Choroid plexus epithelial cell (primary cell): ENCODE measurements at places on chromosomes 6 and 20.

DNA sequence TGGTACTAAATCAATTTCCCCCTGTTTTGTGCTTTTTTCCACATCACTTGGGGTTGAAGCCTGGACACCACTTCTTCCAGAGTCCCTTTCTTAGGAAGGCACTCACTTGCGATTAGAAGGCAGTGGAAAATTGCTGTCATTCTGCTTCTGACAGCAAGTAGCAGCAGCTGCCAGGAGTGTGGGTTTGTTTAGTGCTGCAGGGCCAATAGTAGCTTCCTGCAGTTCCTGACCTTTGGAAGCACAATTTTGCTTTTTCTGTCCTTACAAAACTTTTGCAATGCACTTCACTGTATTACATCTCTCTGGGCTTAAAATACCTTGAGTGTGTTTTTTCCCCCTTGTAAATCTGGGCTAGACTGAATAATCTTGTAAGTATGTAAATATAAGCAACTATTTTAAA lies 12.5 kb upstream of the HLA-DRA start:
- DNase-seq, result peak; percentile 2

DNA sequence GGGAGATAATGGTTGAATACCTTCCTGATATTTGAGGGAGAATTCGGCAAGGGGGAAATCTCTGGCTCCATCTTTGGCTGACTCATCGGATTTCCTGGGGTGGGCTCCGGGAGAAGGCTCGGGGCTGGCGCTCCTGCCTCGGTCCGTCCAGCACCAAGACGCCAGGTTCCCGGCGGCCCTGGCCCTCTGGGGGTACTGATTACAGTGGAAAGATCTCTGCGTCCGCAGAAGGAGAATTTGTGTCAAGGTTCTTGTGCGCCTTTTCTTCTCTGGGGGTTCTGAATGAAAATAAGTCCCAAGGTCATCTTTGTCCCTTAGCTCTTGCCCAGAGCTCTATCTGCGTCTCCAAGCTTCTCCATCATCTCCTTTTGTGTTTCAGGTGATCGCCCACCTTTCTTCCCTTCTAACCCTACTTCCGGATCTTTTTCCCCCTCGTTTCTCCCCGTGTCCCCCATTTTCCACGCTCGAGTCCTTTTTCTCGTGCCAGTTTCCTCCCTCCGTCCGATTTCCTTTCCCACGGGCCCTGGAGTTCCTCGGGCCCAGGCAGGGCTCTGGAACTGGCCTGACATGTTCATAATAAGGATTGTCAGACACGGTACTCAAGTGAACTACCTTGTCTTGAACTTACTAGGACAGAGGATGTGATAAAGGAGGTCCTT lies 11.6 kb downstream of the NRN1 start:
- DNase-seq, result no peak

GRCh38 chr6:8277769-8278168 lies 157.6 kb downstream of the SLC35B3 start:
- DNase-seq, result no peak

- peak; percentile 79 for DNase-seq
Measured at GRCh38 chr6:7505189-7505699, 36.2 kb upstream of the DSP start.

- no peak for DNase-seq
Measured at GRCh38 chr20:23136893-23137745, 51.0 kb upstream of the CD93 start.

DNA sequence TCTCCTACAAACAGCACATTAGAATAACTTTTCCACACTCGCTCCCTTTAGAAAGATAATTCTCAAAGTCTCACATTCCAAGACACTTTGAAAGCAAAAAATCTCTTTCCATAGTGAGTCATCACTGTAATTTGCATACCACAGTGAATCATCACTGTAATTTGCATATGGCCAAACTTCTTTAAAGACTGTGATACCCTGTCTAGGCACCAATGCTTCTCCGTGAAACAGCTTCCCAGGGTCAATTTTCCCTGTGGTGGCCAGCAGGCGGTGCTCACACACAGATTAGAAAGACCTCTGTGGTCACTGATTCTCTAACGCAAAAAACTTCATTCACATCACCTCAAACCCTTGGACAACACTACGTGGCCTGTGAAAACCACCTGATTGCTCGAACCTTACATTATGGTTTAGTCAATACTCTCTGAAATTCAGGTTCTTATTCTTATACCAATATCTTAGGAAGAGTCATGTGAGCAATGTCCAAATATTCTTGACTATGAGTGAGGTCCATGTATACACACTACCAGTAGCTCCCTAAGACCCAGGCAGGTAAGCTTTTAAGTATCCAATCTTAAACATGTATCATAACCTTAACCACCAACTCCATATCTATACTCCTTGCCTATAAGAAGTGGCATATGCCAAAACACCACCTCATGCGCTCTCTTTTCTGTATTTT lies 78.5 kb upstream of the PHACTR1 start:
- DNase-seq, result peak; percentile 59

DNA sequence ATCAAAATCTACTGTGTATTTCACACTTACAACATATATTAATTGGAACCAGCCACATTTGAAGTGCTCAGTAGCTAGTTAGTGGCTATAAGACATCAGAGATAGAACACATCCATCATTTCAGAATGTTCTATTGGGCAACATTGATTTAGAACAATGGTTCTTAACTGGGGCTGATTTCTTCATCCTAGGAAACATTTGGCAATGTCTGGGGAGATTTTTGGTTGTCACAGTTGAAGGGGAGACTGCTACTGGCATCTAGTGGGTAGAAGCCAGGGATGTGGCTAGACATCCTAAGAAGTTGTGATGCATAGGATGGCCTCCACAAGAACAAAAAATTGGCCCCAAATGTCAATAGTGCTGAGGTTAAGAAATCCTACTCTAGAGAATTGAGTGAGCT lies 132.5 kb downstream of the OLIG3 start:
- no peak for DNase-seq

DNA sequence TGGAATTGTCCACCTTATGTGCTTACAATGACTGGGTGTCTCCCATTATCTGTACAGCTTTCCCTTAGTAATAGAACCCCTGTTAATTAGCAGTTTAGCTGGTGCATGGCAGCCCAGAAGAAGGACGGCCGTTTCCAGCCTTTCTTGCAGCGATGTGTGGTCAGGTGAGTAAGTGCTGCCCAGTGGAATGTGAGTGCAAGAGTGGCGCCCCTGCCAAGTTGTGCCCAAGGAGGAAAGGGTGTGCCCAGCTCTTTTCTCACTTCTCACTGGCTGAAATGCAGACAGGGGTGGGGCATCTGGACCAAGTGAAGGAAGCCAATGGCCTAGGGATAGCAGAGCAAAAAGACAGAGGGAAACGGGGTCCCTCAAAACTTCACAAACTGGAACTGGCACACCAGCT lies 296.8 kb downstream of the PREX1 start:
- no peak for DNase-seq

DNA sequence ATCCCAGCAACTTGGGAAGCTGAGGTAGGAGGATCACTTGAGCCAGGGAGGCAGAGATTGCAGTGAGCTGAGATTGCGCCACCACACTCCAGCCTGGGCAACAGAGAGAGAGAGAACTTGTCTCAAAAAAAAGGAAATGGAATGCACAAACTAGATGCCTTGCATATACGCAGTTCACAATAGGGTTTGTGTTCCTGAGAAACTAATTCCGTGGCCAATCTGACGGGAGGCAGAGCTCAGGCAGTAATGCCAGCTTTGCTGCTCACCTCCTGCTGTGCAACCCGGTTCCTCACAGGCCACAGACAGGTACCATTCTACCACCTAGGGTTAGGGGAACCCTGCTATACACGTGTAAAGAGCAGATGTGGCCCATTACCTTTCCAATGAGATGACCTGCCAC lies 1.4 kb downstream of the CDK5RAP1 start:
- DNase-seq, result peak; percentile 22

GRCh38 chr6:120960761-120961160 lies 373.5 kb downstream of the TBC1D32 start:
- DNase-seq, result no peak

- DNase-seq, result no peak
Measured at GRCh38 chr6:134553936-134554335, 236.0 kb upstream of the SGK1 start.

GRCh38 chr6:49776444-49776843 lies 10.6 kb downstream of the PGK2 start:
- DNase-seq, result no peak

- no peak for DNase-seq
Measured at GRCh38 chr20:57088436-57088835, 178.0 kb downstream of the BMP7 start.

DNA sequence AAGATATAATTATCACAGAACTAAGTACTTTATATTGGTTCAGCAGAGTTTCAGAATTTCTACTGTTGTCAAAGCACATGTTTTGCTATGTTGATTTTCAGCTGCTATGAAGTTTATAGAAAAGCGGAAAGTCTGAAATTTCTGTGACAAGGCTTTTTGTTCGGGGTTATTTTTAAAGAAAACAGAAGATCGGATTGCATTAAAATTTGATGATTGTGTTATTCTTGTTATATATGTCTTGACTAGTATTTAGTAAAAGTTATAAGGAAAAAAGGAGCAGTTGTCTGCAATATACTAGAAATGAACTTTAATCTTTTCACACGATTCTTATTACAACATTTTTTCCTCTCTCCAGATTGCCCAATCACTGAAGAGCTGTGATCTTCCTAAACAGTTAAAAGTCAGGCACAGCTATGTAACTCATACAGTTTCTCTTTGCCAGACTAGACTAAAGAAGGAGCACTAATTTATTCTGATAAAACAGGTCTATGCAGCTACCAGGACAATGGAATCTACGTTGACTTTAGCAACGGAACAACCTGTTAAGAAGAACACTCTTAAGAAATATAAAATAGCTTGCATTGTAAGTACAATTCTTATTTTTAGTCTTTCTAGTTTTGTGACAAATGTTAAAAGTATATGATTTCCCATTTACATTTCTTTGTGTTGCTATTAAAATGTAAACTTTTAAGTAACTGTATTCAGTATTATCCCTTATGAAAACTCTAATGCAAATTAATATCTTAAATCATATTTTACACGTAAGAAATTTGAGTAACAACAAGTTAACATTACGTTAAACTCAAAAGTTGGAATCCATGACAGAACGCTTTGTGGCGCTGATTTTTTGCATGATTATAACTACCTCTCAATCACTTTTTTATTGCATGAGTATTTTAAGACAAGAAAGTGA lies at the start of gene ENPP3:
ENPP3 (plus strand) TSS at position 423 of the 913 bp plus-strand sequence; CDS start at position 506, 83 bp downstream.
- DNase-seq, result peak; percentile 68

- peak; percentile 81 for DNase-seq
Measured at GRCh38 chr6:157840776-157841175, 17.7 kb downstream of the SNX9 start.

- no peak for DNase-seq
Measured at GRCh38 chr6:79802657-79803300, 144.6 kb downstream of the ELOVL4 start.

DNA sequence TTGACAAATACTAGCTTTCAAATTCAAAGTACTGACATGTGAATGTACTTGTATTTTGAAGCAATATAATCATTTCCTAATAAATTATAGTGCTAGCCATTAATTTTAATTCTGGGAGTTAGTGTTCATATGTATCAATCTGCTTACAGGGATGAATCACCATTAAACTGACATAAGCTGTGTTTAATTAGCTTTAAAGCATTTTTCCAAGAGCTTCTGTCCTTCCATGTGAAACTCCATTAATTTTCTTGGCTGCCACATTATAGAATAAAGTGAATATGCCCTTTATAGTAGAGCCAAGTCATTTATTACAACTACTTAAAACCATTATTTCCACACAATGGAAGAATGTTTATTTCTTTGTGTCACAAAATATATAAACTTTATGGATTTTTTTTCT lies 150.8 kb downstream of the COL21A1 start:
- no peak for DNase-seq

- DNase-seq, result no peak
Measured at GRCh38 chr6:140620496-140620895, 1246.0 kb upstream of the CITED2 start.

GRCh38 chr6:116008470-116009243 lies 52.0 kb downstream of the FRK start:
- peak; percentile 64 for DNase-seq

DNA sequence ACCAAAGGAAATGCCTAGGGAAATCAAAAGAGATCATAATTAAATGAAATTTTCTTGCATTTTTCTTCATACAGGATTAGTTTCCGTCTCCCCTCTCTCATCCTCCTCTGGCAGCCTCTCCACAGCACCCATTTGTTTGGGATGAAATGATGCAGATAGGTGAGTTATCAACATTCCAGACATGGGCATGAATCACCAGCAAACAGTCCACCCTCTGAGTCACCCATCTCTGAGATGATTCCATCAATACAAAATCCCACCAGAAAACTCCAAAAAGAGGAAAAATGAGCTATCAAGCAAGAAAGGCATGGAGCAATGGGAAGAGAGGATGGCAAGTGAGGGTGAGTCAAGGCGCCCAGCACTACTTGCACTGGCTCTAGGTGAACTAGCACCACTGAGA lies 11.4 kb downstream of the MC3R start:
- no peak for DNase-seq

- DNase-seq, result peak; percentile 91
Measured at GRCh38 chr6:169162752-169163407, 90.8 kb downstream of the THBS2 start.

- DNase-seq, result no peak
Measured at GRCh38 chr6:170447561-170447930, 105.6 kb downstream of the PSMB1 start.

DNA sequence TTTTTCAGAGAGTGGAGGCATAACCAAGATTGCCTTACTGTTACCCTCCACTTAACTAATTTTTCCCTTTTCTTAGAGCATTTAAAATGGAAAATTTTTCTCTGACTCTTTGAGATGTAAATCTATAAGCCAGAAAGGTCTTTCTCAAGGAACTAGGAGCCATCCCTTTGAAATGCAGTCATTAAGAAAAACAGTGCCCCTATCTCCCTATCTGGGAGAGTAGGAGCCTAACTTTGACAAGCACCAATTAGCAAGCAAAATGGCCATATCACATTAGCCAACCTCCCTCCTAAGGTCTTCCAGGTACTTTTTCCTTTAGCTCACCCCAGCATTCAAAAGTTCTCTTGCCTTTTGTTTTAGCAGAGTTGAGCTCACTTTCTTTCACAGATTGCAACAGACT lies 570.5 kb downstream of the EPHA7 start:
- no peak for DNase-seq

DNA sequence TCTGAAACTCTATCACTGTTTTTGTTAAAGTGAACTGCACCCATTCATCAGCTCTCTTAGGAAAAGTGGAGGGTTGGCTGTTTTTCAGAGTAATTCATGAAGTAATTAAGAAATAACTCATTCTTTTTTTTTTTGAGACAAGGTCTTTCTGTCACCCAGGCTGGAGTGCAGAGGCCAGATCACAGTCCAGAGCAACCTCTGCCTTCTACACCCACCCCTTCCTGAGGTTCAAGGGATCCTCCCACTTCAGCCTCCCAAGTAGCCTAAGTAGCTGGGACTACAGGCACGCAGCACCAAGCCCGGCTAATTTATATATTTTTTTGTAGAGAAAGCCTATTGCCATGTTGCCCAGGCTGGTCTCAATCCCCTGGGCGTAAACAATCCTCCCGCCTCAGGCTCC lies 2.6 kb downstream of the ZNFX1 start:
- DNase-seq, result no peak

DNA sequence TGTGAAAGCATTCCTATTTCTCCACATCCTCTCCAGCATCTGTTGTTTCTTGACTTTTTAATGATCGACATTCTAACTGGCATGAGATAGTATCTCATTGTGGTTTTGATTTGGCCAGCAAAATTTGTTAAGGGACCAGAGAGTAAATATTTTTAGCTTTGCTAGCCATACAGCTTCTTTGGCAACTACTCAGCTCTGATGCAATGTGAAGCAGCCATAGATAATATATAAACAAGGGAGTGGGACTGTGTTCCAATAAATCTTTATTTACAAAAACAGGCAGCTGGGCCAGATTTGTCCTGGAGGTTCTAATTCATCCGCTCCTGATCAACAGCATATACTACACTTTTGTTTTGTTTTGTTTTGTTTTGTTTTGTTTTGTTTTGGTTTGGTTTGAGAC lies 202.9 kb downstream of the ZNF217 start:
- DNase-seq, result no peak
